ENCODE measurements at places on chromosomes 4 and X. TPM values are rescaled to one million over a fixed set of nuclear protein-coding genes. Genes with fewer than 3 reads are reported as not detected.

- DNase-seq = peak; percentile 51
Observed at GRCh38 chrX:49079489-49080428, at the start of gene WDR45. Gene WDR45 (minus strand): TSS chrX:49079887. CDS start chrX:49078095, 1,792 bp downstream.

- no peak for DNase-seq
Observed at GRCh38 chr4:3320361-3321023, 27.7 kb downstream of the RGS12 start.

The MOB1B gene
- 4.1 TPM for polyA plus RNA-seq

DNA sequence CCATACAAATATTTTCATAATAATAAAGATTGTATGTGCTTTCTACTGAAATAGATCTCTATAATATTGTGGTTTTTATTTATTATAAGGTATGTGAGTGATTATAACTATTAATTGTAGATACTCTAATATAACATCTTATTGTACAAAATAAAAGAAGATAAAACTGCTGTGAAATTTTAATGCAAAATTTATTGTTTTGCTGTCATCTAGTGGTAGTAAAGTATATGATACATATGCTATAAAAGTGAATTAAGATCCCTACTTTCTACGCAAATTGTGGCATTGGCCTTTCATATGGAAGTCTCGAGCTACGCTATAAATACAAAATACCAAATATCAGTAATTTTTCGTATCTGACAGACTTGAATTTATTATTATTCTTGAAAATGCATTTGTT is 19.3 kb downstream of the YIPF7 start:
- no peak for DNase-seq

The CDKL2 gene
- polyA plus RNA-seq = not detected
